ENCODE measurements at places on chromosomes 1 and 21.

DNA sequence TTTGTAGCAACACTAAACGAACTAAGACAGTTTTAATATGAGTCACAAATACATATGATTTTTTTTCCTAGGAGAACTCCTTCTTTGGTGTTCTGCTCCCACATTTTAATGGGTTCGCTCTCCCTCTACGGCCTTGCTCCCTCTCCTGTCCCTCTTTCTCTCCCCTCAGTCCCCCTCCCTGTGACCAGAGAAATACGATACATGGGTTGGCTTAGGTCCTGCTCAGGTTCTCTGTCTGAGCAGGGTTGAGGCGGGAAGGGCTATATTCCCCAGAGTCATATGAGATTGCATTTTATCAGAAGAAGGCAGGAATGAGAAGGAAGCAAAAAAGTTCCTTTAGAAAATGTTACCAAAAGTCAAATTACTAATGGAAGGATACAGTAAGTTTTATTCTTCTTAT lies 44.6 kb downstream of the UBE2U start:
- no peak for DNase-seq

GRCh38 chr1:177586429-177586828 lies 383.4 kb downstream of the SEC16B start:
- peak; percentile 60 for DNase-seq

- DNase-seq, result peak; percentile 7
Measured at GRCh38 chr1:114558544-114558943, 22.9 kb downstream of the BCAS2 start.

DNA sequence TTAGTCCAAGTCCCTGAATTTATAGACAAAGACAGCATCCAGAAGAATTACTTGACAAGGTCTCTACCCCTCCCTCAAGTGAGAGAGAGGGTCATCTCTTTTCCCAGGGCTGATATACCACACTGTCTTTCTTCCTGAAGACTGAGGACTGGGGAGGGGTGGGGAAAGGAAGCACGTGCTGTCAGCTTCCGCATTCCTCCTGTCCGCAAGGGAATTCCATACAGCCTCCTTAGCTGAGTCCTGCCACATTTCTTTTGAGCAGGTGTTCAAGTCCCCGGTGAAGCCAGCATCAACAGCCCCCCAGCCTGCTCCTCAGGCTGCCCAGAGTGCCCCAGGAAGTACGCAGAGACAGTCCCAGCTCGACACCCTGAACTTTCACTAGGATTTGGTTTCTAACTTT lies 34.2 kb downstream of the PCAT6 start:
- peak; percentile 30 for DNase-seq

DNA sequence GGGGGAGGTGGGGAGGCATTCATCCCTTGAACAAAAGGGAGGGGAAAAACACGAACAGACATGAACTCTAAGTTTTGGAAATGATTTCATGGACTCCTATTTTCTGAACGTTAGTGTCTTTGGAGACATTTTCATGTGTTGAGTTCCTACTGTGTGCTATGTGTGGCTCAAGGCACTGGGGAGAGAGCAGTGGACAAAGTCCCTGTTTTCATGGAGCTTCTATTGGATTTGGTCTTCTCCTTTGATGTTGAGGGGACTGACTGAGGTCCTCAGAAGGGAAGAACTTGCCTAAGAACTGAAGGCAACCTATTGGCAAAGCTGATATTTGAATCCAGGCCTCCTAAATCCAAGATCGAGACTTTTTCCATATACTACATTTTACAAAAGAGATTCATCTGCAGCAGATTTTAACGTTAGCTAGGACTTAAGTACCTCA lies 30.4 kb downstream of the JUN start:
- DNase-seq, result no peak

GRCh38 chr1:151574575-151575529 lies 34.7 kb downstream of the TUFT1 start:
- DNase-seq, result peak; percentile 80

DNA sequence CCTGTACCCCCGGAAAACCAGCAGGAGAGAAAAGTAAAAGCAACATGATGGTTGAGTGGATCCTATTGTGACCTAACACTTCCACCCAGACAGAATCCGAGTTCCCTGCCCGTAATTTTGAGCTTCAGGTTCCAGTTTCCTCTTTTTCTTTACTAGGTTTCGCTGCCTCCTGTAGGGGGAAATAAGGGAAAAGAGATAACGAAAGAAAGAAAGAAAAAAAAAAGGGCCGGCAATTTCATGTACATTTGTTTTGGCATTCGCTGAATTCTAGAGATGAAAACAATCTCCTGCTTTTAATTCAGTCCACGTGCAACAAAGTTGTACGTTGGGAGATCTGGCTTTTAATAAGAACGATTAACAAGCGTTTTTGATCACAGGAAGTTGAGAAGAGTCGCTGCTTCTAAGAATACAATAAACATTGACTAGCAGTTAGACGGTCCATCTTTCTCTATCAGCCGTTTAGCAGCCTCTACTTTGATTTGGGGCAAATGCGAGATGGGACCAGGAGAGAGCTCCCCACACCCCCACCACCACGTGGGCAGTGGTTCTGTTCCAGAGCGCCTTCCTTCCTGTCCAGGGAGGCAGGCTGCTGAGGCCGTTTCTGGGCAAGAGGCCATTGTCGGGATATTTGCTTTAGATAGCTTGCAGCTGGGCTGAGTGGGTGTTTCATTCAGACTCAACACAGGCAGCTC lies 155.9 kb upstream of the RUNX1 start:
- peak; percentile 88 for DNase-seq

- peak; percentile 32 for DNase-seq
Measured at GRCh38 chr1:231107600-231108326, 54.1 kb upstream of the TRIM67 start.

DNA sequence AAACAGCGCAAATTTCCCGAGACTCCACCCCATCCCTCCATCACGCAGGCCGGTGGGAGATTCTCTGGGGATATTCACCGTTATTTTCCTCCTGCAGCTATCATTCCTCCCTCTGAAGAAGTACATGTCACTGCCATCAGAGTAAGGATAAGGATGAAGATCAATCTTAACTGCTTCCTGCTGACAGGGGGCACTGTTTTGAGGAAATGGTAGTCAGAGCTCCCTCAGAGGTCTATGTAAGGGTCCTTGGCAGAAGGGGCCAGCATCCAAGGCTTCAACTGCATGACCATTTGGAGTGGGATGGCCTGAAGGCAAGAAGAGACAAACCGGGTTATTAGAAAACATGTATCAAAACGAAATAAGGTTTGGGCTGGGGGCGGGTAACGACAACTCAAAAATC lies 111.5 kb downstream of the KCNK1 start:
- DNase-seq, result no peak

DNA sequence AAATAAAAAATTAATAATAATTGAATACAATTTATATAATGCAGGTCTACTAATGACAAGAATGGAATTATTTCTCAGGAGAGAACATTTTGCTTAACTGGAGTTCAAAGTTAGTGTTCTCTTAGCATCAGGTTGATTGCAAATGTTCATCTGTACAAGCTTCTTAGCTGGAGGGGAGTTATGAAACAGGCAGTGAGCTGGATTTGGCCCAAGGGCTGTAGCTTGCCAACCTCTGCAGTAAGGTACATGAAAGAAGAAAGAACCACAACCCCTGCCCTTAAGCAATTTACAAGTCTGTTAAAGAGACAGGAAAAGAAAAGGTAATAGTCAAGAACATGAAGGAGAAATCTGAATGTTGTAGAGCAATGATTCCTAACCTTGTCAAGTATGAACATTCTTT lies 17.0 kb downstream of the LPGAT1 start:
- DNase-seq, result peak; percentile 5

DNA sequence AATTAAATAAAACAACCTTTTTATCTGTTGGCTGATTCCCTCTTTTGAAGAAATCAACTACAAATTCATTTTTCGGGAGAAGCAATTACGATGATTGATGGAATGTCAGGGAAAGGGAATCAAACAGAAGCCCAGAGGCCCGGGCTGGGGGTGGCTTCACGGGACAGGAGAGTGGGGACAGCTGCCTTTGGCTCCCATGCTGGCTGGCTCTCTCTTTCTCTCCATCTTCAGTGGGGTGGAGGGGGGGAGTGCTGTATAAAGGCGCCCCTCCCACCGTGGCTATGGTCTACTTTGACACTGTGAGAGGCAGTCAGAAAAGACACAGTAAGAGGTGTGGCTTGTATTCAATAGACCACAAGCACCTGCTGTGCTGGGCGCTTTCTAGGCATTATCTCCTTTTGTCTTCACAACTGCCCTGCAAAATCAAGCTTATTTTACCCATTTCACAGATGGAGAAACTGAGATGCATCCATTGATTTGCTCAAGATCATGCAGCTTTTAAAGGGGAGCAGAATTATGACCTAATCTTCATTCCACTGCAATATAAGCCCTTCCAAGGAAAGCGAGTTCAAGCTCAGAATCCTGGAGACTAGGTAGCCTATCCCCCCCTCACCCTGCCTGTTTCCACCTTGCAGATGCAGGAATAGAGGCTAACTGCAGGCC lies 92.9 kb downstream of the GRIK3 start:
- DNase-seq, result no peak

GRCh38 chr1:17516303-17517214 lies 22.9 kb upstream of the ARHGEF10L start:
- DNase-seq, result peak; percentile 6

- DNase-seq, result peak; percentile 80
Measured at GRCh38 chr21:37459575-37459974, 93.0 kb downstream of the DYRK1A start.

DNA sequence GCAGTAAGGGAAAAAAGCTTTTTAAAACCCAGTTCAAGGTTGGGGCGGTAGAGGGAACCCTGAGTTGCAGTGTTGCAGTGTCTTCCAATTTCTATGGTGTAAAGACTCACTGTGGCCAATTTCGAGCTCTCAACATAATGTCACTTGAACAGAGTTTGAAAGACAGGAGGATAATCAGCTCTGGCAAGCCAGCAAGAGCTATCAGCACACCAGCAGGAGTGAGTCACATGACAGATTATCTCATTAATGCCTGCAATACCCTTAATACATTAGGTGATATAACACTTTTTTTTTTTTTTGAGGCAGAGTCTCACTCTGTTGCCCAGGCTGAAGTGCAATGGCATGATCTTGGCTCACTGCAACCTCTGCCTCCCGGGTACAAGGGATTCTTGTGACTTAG lies 22.8 kb downstream of the SLC9C2 start:
- DNase-seq, result no peak

DNA sequence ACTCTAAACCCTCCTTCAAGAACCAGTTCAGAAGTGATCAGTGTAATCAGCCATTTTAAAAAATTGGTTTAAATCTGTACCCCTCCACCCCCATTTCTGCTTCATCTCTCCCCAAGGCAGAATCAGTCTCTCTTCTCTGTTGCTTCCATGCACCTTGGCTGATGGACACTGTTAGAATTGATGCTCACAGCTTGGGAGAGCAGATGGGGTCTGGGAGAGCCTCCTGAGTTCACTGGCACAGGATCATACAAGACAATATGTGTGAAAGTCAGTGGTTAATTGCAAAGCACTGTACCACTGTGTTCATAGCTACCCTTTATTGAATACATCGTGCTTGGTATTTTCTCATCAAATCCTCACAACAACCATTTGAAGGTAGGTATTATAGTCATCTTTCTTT lies 140.9 kb downstream of the ROR1 start:
- DNase-seq, result no peak

GRCh38 chr1:157562515-157562914 lies 10.2 kb upstream of the FCRL5 start:
- DNase-seq, result no peak

GRCh38 chr1:234561319-234561718 lies 48.7 kb downstream of the IRF2BP2 start:
- no peak for DNase-seq

DNA sequence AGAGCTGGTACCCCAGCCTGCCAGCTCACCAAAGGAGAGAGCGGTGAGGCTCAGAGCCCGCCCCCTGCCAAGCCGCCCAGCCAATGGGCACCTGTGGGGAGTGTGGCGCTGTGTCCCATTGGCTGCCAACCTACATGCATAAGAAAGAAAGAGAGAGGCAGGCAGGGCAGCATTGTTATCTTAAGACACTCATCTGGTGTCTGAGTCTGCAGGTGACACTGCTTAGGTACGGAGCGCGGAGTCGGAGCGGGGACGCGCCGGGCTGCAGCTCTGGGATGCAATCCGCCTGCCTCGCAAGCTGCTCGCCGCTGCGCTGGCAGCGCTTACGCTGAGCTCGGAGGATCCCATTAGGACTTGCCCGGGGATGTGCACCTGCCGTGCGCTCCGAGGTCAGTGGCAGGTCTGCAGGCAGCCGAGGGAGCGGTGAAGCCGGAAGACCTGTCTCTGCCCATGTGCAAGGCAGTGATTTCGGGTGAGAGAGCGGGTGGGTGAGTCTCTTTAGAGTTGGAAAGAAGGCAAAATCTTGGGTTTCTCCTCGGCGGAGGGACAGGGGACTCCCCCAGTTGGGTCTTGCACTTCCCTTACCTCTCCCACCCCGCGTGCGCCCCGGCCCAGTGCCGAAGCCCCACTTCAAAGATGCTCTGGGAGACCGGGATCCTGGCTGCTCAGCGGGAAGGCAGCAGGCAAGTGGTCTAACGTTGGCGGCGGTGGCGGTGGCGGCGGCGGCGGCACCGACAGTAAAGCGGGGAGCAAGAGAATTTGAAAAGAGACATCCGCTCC lies at the start of gene BRINP2:
Gene BRINP2 (plus strand): TSS at position 203 of the 780 bp plus-strand sequence. CDS start 58,919 bp downstream, outside the sequence.
- DNase-seq, result peak; percentile 41

- no peak for DNase-seq
Measured at GRCh38 chr21:36932161-36932816, 34.2 kb downstream of the HLCS start.

- DNase-seq, result peak; percentile 60
Measured at GRCh38 chr1:84271441-84272151, 29.9 kb upstream of the SAMD13 start.

- peak; percentile 99 for DNase-seq
Measured at GRCh38 chr1:173824315-173825081, at the start of the genes CENPL and DARS2. Gene CENPL, minus strand, starts transcription at chr1:173824883. Its CDS starts 13,584 bp downstream, at chr1:173811299. Gene DARS2, plus strand, starts transcription at chr1:173824673. Its CDS starts 557 bp downstream, at chr1:173825230.
